Cardiac muscle cell (in vitro differentiated cells and primary cell): ENCODE measurements at places on chromosomes 13 and 19. TPM values are rescaled to one million over a fixed set of nuclear protein-coding genes. Genes with fewer than 3 reads are reported as not detected.

DNA sequence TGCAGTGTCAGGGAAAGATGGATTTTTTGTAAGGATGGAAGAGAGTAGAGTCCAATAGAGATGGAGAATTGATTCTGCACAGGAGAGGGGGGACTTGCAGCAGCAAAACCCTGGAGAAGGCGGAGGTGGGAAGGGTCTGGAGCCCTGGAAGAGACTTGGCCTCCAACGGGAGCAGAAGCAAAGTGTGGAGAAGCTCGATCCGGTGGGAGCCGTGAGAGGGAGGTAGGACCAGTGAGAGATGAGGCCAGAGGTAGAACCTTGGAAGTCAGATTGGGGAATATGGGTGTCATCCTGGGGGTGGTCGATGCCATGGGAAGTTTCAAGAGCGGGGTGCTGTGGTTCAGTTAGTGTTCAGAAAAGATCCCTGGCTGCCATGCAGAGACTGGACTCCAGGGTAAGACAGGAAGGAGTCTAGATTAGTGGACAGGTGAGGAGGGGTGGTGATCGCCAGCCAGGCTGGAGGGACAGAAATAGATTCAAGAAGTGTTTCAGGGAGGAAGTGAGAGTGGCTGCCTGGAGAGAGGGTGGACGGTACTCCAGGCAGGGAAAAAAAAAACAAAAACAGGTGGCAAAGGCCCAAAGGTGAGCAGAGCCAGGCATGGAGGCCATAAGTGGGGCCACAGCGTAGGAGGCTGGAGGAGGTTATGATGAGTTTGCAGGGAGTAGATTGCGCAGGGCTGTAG lies 2.6 kb downstream of the PPP5C start:
- peak overlapping the region; percentile 34 for H3K27ac ChIP-seq
- peaks cover 8% of the 10 kb centered on the region for H3K36me3 ChIP-seq
- H3K4me3 ChIP-seq, result no peak overlapping the region
- H3K4me1 ChIP-seq, result peaks cover 13% of the 10 kb centered on the region
- DNase-seq, result no peak

- no peaks in the 10 kb centered on the region for H3K4me1 ChIP-seq
- H3K4me3 ChIP-seq, result no peak overlapping the region
- DNase-seq, result no peak
- H3K27me3 ChIP-seq, result no peaks in the 10 kb centered on the region
- H3K36me3 ChIP-seq, result no peaks in the 10 kb centered on the region
- no peak overlapping the region for H3K27ac ChIP-seq
These were observed 157.8 kb downstream of the B3GLCT start for GRCh38 chr13:31357581-31357980.

DNA sequence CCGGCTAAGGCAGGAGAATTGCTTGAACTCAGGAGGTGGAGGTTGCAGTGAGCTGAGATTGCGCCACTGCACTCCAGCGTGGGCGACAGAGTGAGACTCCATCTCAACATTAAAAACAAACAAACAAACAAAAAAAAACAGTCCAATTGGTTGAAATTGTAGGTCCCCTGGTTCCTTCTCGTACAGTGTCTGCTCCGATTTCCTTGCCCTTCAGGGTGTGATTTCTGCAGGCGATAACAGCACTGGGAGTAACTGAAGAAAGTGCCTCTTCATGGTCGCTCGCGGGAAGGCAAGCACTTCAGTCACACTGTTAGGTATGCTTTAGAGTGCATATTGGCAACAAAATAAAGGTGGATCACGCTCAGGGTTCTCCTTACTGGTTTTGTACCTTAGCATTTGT lies 39.7 kb downstream of the TPT1 start:
- no peaks in the 10 kb centered on the region for H3K4me1 ChIP-seq
- no peaks in the 10 kb centered on the region for H3K36me3 ChIP-seq
- H3K4me3 ChIP-seq, result no peak overlapping the region

GRCh38 chr19:1910177-1910576 lies 5.0 kb downstream of the ADAT3 start:
- peaks cover 2% of the 10 kb centered on the region for H3K36me3 ChIP-seq
- no peak for DNase-seq
- H3K4me3 ChIP-seq, result no peak overlapping the region
- H3K27me3 ChIP-seq, result no peaks in the 10 kb centered on the region
- H3K4me1 ChIP-seq, result no peaks in the 10 kb centered on the region
- H3K27ac ChIP-seq, result no peak overlapping the region

GRCh38 chr13:71304861-71305260 lies 562.1 kb downstream of the DACH1 start:
- DNase-seq, result no peak
- H3K27ac ChIP-seq, result no peak overlapping the region
- H3K4me1 ChIP-seq, result no peaks in the 10 kb centered on the region
- H3K36me3 ChIP-seq, result no peaks in the 10 kb centered on the region
- no peaks in the 10 kb centered on the region for H3K27me3 ChIP-seq
- no peak overlapping the region for H3K4me3 ChIP-seq

PRR20B gene
- not detected in 2 replicates for polyA plus RNA-seq

GRCh38 chr19:54659300-54659699 lies 3.5 kb upstream of the LILRB4 start:
- H3K4me3 ChIP-seq, result no peak overlapping the region
- no peaks in the 10 kb centered on the region for H3K36me3 ChIP-seq
- H3K27ac ChIP-seq, result no peak overlapping the region
- no peak for DNase-seq

DNA sequence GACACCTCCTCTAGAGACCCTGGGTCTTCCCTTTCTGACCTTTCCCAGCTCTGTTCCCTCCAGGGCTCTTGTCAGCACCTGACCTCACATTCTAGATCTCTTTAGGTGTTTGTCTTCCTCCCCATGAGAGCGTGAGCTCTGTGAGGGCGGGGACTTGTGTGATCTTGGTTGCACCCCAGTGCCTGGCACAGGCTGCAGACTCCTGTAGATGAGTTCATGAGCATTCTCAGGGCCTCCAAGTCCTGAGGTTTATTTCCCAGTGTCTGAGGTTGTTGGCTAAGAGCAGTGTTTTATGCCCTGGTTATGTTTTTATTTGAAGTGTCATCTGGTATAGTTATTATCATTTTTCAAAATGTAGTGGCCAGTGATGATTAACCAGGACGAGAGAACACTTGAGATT lies 596 bp downstream of the CEACAM4 start:
- no peak for DNase-seq
- no peak overlapping the region for H3K27ac ChIP-seq
- H3K4me3 ChIP-seq, result no peak overlapping the region
- H3K4me1 ChIP-seq, result no peaks in the 10 kb centered on the region
- H3K27me3 ChIP-seq, result no peaks in the 10 kb centered on the region
- H3K36me3 ChIP-seq, result no peaks in the 10 kb centered on the region

DNA sequence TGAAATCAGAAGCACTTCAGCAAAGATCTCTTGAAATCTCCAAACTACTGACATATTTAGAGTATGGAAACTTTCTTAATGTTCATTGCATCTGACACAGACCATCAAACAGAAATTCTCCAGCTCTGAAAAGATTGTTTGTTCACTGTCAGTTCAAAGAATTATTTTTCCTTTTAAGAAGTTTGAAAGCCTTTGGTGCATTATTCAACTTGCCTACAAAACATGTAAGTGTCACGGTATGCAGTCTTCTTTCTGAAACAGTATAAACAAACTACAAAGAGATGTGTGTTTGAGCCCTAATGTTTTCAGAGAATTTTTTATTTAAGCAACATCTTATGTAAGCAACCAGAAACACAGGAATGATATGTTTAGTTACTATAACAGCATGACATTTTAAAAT lies 125.4 kb downstream of the FGF14 start:
- H3K36me3 ChIP-seq, result no peaks in the 10 kb centered on the region
- H3K4me1 ChIP-seq, result no peaks in the 10 kb centered on the region
- no peak overlapping the region for H3K27ac ChIP-seq
- DNase-seq, result no peak
- no peak overlapping the region for H3K4me3 ChIP-seq
- no peaks in the 10 kb centered on the region for H3K27me3 ChIP-seq

DNA sequence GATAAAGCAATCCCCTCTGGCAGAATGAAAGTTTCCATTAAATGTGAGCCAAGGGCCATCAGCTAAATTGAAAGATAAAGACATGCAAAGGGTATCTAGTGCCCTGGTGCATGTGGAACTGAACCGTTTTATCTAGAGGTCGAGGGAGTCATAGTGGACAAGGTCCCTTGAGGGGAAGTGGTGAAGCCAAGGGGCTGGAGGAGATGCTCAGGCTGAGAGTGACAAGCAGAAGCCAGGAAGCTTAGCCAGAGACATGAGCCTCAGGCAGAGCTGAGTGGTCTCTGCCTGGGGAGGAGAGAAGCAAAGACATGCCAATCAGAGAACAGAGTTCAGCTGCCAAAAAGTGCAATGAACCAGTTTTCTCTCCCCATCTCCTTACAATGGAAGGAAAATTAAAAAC lies 68.1 kb upstream of the SLC10A2 start:
- DNase-seq, result no peak
- no peak overlapping the region for H3K27ac ChIP-seq
- H3K27me3 ChIP-seq, result no peaks in the 10 kb centered on the region
- no peaks in the 10 kb centered on the region for H3K36me3 ChIP-seq
- no peak overlapping the region for H3K4me3 ChIP-seq
- peaks cover 3% of the 10 kb centered on the region for H3K4me1 ChIP-seq

GRCh38 chr13:73428137-73428536 lies 369.3 kb downstream of the KLF5 start:
- H3K27me3 ChIP-seq, result no peaks in the 10 kb centered on the region
- H3K27ac ChIP-seq, result no peak overlapping the region
- H3K4me3 ChIP-seq, result no peak overlapping the region
- H3K36me3 ChIP-seq, result no peaks in the 10 kb centered on the region

GRCh38 chr19:41911889-41912731 lies 16.1 kb downstream of the ERFL start:
- H3K27me3 ChIP-seq, result peaks cover 85% of the 10 kb centered on the region
- H3K27ac ChIP-seq, result no peak overlapping the region
- DNase-seq, result no peak
- no peaks in the 10 kb centered on the region for H3K4me1 ChIP-seq
- H3K36me3 ChIP-seq, result no peaks in the 10 kb centered on the region

TNFSF13B gene
- polyA plus RNA-seq, result 0.56 and 2.4 TPM in 2 replicates

- H3K27ac ChIP-seq, result no peak overlapping the region
- DNase-seq, result no peak
- no peaks in the 10 kb centered on the region for H3K27me3 ChIP-seq
- no peaks in the 10 kb centered on the region for H3K4me1 ChIP-seq
- no peaks in the 10 kb centered on the region for H3K36me3 ChIP-seq
These were observed 1564.2 kb upstream of the MIR17HG start for GRCh38 chr13:89783221-89783755.

HSD11B1L gene
- polyA plus RNA-seq, result 60.1 and 61.9 TPM in 2 replicates

DNA sequence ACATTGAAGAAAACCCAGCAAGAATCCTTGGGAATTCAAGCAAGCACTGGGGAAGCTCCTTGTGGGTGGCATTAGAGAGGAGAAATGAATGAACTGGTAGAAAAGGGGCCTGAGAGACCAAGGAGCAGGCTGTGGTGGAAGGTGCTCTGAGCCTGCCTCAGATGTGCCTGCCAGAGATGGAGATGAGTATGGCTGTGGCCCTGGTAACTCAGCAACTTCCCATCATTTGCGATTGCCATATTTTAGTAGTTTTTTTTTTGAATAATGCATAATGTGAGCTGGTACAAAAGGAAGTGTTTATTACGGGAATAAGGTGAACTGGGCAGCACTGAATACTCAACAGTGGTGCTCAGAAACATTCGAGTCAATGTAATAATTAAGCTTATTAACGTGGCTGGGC lies 39.1 kb downstream of the ERICH6B start:
- H3K4me3 ChIP-seq, result no peak overlapping the region
- no peak overlapping the region for H3K27ac ChIP-seq
- no peak for DNase-seq
- no peaks in the 10 kb centered on the region for H3K4me1 ChIP-seq

- no peaks in the 10 kb centered on the region for H3K36me3 ChIP-seq
- peak overlapping the region; percentile 65 for H3K27ac ChIP-seq
- no peak overlapping the region for H3K4me3 ChIP-seq
These were observed 52.5 kb downstream of the C13orf42 start for GRCh38 chr13:51058461-51059167.

KRTDAP gene
- 1.4 and 2.2 TPM in 2 replicates for polyA plus RNA-seq

PROSER1 gene
- polyA plus RNA-seq, result 13.1 and 18.3 TPM in 2 replicates

PPP1R13L gene
- polyA plus RNA-seq, result 39.5 and 54.1 TPM in 2 replicates

GRCh38 chr19:23273022-23273589 lies 22.9 kb upstream of the ZNF724 start:
- H3K27ac ChIP-seq, result peak overlapping the region; percentile 97
- peaks cover 8% of the 10 kb centered on the region for H3K4me1 ChIP-seq
- peaks cover 13% of the 10 kb centered on the region for H3K36me3 ChIP-seq
- no peaks in the 10 kb centered on the region for H3K27me3 ChIP-seq

ZNF723 gene
- polyA plus RNA-seq, result not detected in 2 replicates

CEACAM19 gene
- 4.3 and 5.0 TPM in 2 replicates for polyA plus RNA-seq

- H3K4me3 ChIP-seq, result no peak overlapping the region
- H3K27me3 ChIP-seq, result no peaks in the 10 kb centered on the region
- no peak overlapping the region for H3K27ac ChIP-seq
- H3K36me3 ChIP-seq, result no peaks in the 10 kb centered on the region
These were observed 22.0 kb upstream of the RB1 start for GRCh38 chr13:48281556-48281955.

BRME1 gene
- 3.0 and 8.2 TPM in 2 replicates for polyA plus RNA-seq

DNA sequence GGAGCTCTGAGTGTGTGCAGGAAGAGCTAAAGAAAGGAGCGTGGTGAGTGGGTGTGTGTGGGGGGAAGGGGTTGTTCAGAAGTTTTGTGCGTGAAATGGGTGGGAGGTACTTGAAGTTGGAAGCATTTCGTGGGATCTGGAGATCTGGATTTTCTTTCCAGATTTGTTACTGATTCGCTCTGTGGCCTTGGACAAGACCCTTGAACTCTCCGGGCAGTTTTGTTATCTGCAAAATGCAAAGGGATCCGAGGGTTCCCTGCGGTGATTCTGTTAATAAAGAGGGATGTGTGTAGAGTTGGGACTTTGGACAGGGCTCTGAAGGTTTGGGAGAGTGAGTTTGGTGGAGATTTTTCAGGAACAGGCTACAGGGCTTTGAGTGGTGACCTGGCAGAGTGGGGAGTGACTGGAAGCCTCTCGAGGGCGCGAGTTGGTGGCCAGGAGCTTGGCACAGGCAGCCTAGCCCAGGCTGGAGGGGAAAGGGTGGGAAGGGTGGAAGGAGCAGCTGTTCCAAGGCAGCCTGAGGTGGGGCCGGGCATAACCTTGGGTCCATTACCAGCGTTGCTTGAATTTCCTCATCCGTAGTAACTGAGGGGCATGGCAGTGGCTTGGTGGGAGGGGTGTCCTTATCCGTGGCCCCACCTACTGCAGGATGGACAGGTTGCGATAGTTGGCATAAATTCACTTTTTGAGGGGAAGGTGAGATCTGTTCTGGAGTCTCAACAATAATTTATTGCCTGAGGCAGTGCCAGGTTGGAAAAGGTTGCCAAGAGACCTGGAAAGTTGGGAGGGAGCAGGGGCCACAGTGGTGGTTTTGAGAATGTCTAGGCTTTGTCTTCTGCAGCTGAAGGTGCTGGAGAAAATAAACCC lies 2.1 kb downstream of the ACTN4 start:
- peak overlapping the region; percentile 96 for H3K27ac ChIP-seq
- peaks cover 37% of the 10 kb centered on the region for H3K4me1 ChIP-seq
- H3K4me3 ChIP-seq, result peak overlapping the region; percentile 96
- no peak for DNase-seq
- H3K27me3 ChIP-seq, result no peaks in the 10 kb centered on the region
